ENCODE measurements at places on chromosomes 4 and X.

DNA sequence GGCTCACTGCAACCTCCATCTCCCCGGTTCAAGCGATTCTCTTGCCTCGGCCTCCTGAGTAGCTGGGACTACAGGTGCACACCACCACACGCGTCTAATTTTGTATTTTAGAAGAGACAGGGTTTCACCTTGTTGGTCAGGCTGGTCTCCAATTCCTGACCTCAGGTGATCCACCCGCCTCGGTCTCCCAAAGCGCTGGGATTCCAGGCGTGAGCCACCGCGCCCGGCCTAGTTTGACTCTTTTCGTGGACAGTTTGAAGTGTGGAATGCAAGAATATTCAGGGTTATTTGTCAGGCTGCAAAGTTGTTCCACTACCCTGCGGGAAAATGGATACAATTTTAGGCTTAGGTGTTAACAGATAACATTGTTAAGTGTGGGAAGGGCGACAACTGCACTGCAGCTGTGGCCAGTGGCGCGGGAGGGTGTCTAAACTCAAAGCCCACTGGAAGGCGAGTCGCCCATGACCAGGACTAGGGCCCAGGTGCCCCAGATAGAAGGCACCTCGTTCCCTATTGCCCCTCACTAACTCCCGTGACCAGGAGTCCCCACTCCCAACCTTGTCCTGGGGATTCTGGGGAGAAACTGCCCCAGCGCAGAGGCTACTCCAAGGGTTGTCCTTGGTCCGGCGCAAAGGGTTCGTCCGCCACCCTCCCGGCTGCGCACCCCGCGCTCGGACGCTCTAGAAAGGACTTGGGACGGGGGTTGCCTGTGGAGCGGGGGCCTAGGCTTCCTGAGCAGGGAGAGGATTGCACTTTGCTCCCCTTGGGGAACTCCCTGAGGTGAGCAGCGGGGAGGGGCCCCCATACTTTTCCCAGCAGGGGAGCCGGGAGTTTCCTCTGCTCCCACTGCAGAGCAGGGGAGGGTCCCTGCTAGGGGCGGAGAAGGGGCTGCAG lies 1.1 kb upstream of the CD99 start:
- no peak for DNase-seq

- DNase-seq, result peak; percentile 31
Observed at GRCh38 chr4:87805971-87806370, 6.6 kb downstream of the IBSP start.

DNA sequence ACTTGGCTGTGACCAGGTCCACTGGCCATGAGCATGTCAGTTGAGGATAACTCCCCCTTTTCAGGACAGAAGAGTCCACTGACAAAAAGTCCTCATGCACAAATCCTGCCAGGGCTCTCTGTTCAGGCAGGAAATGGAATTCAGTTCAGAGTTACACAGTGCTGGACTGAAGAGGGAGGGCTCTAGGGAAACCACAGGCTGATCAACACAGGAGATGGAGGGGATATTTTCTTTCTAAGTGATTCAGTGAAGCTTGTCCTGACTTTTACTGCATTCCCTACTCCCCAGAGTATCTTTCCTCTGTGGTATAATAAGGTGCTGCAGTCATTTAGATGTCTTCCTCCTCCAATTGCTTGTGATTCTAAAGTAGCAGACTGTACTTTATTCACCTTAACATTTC lies 335.5 kb upstream of the IGFBP7 start:
- no peak for DNase-seq

- peak; percentile 42 for DNase-seq
Observed at GRCh38 chr4:147924604-147925412, 192.9 kb downstream of the ARHGAP10 start.

DNA sequence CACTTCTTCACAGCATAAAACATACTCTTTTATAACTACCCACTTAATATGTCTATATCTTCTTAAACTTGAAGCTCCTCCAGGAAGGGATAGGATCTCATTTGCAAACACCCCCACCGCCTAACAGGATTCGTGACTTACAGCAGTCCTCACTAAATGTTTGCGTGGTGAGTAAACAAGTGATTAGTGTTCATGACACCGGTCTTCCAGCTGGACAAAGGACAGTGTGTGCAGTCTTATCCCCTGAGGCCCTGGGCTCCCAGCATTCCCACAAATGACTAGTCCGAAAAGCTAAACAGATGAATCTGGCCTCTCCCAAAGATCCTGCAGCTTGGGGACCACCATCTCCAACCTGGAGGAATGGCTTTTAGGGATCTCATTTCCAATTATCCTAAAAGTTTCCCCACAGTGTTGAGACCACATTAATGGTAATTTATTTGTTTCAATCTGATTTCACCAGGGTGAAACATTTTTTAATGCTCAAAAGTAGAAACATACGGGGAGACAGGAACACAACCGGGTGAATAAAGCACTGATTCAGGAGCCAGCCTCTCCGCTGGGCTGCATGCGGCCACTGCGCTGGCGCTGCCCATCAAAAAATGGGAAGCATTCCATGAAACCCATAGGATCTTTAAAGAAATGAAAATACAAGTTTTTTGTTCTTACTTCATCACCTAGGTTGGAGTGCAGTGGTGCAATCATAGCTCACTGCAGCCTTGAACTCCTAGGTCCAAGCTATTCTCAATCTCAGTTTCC lies 69.2 kb downstream of the HADH start:
- peak; percentile 32 for DNase-seq

DNA sequence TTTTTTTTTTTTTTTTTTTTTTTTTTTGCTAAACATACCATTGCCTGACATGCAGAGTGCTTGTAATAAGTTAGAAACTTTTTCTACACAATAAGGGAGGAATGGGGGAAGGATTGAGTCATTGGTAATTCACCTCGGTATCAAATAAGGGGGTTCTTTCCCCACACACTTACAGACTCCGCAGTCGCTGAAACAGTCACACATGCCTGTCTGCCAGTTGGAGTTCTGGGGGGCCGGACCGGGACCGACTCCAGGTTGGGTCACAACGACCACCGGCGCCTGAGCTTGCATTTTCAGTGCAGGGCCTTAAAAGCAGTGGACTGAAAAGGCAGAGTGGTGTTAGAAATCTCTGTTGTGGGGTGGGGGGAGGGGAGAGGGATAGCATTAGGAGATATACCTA lies 6.9 kb downstream of the PLAC8 start:
- DNase-seq, result no peak

GRCh38 chr4:108042927-108043326 lies 53.2 kb downstream of the HADH start:
- no peak for DNase-seq

- peak; percentile 47 for DNase-seq
Observed at GRCh38 chr4:80307774-80308465, 27.6 kb upstream of the CFAP299 start.

DNA sequence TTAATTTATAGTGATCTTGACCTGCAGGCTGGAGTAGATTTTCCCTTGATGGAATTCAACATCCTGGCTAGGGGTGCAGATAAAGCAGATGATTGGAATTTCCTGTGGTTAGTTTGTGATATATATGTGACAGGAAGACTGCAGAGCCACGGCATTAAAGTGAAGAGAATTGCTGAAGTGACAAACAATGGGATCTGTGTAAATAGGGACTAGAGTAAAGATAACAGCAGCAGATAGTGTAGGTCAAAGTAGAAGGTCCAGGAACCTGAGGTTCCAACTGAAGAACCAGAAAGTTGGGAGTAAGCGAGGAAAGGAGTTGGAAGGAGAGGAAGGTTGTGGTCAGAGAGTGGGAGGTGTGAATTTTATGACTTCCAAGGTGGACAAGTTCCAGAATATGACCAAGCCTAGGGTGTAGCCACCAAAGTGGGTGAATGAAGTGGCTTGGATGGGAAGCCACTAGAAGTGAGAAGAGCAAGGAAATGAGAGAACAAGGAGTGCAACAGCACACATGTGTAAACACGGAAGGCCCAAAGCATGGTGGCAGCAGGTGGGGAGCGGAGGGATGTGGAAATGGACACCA lies 325.0 kb downstream of the RAB28 start:
- peak; percentile 23 for DNase-seq

GRCh38 chrX:139784807-139785206 lies 76.8 kb upstream of the MCF2 start:
- no peak for DNase-seq

- no peak for DNase-seq
Observed at GRCh38 chr4:119302073-119302832, 19.7 kb downstream of the FABP2 start.

DNA sequence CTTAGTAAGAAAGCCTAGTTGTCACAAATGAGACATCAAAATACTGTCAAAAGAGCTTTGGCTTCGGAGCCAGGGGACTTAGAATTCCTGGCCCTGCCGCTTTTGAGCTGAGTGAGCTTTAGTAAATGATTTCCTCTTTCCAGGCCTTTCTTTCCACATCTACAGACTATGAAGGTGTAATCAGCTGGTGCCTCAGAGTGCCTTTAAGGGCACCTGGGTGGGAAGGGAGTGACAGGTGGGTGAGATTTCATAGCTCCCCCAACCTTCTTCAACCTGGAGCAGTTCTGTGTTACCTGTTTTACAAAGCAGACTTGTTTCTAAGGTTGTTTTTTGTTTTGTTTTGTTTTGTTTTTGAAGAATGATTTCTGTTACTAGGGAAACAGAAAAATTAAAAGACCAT lies 154.7 kb upstream of the BOD1L1 start:
- DNase-seq, result no peak

DNA sequence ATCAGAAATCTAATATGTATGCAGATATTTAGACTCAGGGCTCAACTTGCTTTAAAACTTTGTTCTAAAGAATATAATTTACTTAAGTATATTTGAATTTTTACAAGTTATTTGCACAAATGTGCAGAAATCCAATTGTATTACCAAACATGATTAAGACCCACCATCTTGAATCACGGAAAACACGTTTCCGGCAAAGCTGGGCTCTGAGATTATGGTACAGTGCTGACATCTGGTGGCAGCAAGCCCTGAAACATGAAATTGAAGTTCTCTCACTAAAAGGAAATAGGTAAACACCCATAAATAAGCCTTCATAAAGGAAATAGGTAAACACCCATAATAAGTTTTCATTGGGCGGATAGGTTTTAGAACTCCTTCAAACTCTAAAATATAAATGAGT lies 98.3 kb upstream of the MAOA start:
- DNase-seq, result peak; percentile 45

DNA sequence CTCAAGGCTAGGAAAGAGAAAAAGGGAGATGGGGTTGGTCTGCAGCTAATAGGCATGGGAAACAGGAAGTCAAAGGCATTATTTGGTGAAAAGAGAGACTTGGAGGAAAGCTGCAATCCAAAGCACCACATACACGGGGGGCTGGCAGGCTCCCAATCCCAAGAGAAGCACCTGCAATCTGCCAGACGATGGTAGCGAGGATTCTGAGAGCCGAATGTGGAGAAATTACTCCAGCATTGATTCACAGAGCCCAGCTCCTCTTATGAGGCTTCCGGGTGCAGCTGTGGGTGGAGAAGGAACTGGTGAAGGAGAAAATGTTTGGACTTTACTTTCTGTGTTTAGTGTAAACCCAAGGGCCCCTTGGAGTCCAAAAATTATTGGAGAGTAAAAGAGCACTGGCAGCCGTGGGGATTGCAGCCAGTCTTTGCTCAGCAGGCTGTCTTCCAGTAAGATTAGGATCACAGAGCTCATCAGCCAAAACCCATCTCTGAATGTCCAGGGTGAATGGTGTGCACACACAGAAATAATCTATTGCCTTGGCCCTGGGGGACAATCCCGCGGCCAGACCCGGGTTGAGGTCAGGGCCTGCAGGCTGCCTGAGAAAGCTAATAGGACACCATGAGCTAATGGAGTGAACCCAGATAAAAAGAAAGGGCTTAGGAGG lies 197.6 kb downstream of the KIT start:
- peak; percentile 10 for DNase-seq

DNA sequence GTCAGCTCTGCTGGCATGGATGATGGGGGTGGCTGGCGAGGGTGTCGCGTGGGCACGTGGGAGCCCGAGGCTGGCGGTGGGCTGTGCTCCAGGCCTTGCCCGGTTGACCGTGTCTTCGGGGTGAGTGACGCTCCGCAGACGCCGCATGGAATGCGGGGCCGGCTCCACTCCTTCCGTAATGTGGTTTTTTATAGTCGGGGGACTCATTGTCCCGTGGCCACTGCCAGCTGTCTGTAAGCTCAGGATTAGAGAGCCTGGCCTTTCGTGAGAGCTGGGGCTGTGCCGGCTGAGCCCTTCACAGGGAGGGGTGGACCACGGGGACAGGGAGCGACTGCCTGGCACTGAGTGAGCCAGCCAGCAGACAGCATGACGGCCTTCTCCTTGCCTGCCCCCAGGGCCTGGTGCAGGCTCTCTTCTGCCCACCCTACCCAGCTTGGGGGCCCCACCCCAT lies 20.4 kb downstream of the DOK7 start:
- peak; percentile 62 for DNase-seq

GRCh38 chr4:55358668-55359067 lies 12.6 kb downstream of the SRD5A3 start:
- DNase-seq, result peak; percentile 84

DNA sequence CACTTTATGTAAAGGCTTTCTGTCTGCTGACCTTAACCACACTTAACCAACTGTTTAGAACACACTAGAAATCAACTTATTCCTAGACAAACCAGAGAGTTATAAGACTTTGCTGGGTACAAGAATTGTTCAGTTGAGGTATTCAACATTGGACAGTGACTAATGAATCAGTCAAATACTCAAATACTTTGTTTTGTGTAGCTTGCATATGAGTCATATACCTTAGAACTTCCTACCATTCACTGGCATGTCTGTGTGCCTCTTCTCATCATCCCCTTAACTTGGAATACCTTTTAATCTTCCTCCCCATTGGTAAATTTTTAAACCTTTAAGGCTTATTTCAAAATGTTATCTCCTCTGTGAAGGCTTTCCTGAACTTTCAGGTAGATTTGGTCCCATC lies 708.8 kb upstream of the GRIA3 start:
- peak; percentile 0 for DNase-seq

- DNase-seq, result no peak
Observed at GRCh38 chr4:166169111-166169510, 296.1 kb downstream of the TLL1 start.

GRCh38 chrX:84907324-84907968 lies 96.2 kb upstream of the APOOL start:
- peak; percentile 7 for DNase-seq

- DNase-seq, result peak; percentile 76
Observed at GRCh38 chr4:25702848-25703247, 47.2 kb downstream of the SLC34A2 start.

GRCh38 chr4:186886759-186887158 lies 163.1 kb upstream of the FAT1 start:
- DNase-seq, result no peak

GRCh38 chrX:153302796-153303195 lies 18.8 kb downstream of the PNMA6F start:
- DNase-seq, result no peak

DNA sequence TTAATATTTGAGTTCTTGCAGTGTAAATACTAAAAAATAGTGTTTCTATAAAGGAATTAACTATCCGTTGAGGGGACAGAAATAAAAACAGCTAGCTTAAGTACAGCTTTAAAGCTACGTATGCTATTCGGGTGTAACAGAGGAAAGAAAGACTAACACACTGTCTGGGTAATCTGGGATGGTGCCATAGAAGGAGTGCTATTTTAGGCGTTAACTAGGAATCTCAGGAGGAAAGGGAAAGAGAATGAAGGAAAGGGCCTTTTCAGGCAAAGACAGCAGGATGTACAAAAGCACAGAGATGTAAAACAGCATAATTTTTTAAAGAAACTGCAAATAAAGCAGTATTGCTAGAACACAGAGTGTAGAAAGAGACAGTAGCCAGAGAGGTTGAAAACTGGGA lies 161.8 kb downstream of the RAP1GDS1 start:
- no peak for DNase-seq
